ENCODE measurements at places on chromosomes 1 and 21.

GRCh38 chr1:61639608-61640336 is 85.2 kb downstream of the TM2D1 start:
- DNase-seq = no peak

DNA sequence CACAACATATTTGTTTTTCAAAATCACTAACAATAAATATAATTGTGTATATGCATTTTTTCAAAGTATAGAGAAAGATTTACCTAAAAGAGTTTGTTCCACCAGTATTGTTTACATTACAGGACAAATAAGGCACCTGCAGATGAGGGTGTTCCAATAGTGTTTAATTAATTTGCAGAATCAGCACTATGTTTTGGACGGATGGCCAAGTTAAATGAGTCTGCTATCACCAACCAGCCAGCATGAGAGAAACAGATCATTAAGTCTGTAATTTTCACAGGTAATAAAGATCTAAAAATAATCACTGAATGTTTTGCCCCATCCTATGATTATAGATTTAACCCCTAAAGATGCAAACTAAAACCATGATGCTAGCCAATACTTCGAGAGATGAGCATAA is 2247.0 kb downstream of the NCAM2 start:
- no peak for DNase-seq

GRCh38 chr1:210262167-210262896 is 29.7 kb downstream of the SERTAD4 start:
- no peak for DNase-seq

- no peak for DNase-seq
Observed at GRCh38 chr1:27135541-27136235, 19.2 kb downstream of the SLC9A1 start.

DNA sequence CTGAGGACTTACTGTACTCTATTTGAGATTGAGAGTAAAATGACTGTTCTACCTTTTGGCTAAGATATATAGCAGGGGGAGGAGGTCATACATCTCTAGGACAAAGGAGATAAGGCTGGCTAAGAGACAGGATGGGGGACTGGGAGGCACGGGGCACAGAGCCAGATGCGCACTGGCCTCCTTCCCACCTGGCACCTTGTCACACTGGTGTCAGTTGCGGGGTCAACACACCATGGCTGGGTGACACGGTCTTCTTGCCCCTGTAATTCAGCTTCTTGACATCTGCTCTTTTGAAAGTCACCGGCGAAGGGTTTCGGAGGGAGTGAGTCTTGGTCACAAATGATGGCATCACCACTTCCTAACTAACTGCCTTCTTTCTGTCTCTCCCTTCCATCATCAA is 177.3 kb downstream of the ZSCAN20 start:
- no peak for DNase-seq

DNA sequence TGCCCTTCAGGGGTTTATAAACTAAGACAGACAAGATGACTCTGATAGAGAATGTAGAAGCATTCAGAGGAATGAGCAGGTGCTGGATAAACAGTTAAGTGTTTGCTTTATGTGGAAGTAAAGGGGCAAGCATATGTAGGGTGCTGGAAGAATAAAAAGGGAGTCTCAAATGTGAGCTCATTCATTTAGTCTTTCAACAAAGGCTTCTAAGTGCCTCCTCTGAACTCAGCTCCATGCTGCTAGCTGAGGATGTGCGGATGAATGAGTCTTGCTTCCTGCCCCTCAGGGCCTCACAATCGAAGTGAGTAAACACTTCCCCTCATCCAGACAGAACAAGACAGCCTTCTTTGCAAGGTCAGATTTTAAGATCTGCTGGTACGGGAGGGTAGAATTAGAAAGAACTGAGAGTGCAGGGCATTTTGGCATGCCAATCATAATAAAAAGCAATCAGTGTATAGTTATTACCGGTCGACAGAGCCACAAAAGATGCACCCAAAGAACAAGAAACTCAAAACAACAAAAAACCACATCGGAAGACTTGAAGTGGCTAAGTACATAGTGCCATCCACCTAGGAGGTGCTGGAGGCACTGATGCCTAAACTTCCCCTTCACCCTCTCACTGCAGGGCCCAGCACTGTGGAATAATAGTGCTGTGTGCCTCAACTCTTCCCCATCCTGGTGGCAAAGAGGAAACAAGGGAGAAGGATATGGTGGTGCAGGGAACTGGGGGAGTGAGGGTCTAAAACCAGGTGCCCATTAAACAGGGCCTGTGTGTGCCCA is 69.8 kb downstream of the TNR start:
- no peak for DNase-seq

DNA sequence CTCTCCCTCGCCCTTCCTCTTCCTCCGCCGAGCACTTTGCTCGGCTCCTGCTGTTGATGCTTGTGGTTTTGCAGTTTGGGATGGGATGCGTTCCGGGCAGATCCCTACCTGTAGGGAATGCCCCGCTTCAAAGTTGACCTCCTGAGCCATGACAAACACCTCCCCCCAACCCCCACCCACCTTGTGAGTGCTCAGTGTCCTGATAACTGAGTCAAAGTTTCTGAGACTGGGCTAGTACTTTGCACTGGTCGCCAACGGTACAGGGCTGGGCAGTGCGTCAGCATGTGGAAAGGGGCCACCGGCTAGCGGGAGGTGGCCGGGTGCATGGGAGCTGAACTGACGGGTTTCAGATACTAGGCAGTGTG is 771 bp downstream of the RABGAP1L start:
- peak; percentile 12 for DNase-seq

DNA sequence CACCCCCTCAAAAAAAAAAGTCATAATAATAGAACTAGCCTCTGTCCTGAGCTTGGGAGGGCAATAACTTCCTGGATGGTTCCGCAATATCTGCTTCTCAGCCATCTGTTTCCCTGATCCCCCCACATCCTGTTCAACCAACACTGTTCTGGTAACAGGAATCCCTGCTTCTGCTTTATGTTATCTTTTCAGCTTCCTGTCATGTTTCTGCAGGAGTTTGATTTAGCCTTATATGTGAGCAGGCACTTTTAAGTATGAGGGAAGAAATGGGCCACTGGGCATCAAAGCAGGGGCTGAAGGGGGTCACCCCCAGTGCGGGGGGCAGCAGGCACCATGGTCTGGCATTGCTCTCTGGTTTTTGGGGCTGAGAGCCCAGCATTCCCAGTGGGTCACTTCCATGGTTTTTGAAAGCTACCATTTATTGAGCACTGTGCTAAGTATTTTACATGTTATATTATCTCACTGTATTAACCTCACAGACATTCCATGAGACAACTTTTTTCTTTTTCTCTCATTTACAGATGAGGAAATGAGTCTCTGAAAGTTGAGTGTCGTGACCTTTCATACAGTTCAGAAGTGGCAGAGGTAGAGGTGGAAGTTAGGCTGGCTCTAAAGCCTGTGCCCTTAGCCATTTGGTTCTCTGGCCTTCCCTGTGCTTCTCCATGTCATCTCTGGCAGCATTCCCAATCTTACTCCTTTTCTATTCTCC is 61.9 kb downstream of the DNTTIP2 start:
- DNase-seq = no peak

GRCh38 chr21:32411350-32412161 is 950 bp upstream of the EVA1C start:
- peak; percentile 66 for DNase-seq

DNA sequence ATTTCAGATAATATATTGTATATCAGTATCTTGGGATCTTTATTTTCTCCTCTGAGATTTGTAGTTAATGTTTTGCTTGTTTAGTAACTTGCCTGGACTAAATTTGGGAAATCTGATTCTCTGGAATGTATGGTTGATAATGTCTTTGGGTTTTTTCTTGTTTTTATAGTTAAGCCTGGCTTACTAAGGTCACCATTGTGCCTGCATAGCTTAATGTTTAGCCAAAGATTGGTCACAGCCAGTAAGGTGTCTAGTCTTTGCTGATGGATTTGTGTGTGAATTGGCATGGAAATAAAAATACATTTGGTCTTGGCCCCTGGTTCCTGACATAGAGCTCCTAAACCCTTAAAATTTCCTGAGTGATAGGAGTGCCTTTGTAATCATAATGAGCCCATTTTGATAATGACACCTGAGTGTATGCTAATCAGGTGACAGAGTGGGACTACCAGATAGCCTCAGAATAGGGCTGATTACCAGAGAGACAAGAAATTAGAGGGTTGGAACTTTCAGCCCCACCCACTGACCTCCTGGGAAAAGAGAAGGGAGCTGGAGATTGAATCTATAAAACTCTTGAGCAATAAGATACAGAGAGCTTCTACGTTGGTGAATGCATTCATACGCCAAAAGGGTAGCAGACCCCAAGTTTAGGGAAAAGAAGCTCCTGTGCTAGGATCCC is 47.9 kb upstream of the NUF2 start:
- no peak for DNase-seq

DNA sequence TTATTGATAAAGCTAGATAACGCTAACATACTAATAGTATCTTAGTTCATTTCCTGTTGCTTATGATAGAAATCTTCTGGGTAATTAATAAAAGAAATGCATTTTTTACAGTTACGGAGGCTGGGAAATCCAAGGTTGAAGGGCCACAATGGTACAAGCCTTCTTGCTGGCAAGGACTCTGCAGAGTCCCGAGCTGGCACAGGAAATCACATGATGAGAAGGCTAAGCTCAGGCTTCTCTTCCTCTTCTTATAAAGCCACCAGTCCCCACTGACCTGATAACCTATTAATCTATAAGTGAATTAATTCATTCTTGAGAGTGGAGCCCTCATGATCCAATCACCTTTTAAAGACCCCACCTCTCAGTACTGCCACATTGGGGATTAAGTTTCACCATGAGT is 82.6 kb downstream of the GPR161 start:
- no peak for DNase-seq

- DNase-seq = no peak
Observed at GRCh38 chr1:225814381-225814780, 4.5 kb downstream of the EPHX1 start.

DNA sequence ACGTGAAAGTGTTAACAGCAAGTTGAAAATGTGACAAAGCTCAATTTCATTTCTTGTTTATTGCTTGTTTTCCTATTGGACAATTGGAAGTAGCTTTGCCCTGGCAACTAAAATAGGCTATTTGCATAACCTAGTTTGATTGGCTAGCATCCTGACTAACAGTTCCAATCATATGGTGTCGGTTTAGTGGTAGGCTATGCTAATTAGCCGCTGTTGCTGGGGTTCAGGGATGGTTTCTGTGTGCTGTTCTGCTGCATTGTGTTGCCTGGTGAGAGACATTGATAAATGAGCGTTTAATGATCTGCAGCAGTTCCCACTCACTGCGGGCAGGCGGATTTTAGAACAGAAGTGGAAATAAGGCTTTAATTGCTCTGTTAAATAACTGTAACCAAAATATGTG is 68.5 kb downstream of the DYRK1A start:
- peak; percentile 30 for DNase-seq

GRCh38 chr1:87119541-87120140 is 205.2 kb downstream of the HS2ST1 start:
- DNase-seq = no peak

DNA sequence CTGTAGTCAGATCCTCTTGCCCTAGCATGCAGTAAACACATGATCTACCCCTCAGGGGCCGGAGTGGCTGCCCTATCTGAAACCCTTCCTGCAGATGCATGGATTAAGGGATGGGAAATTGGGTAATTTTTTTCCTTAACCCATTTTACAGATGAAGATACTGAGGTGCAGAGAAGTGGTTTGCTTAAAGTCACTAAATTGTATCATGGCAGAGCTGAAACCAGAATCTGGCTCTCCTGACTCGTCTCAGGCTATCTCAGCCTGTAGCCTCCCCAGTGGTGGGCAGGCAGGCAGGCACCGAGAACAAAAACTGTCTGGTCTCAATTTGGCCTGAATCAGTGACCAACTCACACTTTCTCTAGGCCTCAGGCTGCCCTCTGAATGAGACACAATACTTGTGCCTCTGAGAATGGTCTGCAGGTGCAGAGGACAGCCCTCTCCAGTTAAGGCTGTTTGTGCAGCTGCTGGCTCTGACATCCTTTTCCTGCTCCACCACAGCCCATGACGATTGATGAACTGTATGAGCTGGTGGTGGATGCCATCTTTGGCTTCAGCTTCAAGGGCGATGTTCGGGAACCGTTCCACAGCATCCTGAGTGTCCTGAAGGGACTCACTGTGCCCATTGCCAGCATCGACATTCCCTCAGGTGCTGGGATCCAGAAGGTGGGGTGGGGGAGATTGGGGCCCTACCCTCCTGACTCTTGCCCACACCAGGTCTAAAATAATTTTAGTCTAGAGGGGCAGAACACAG is 1.5 kb downstream of the NAXE start:
- no peak for DNase-seq
